AG04449 (cell line): ENCODE measurements at places on chromosomes 1 and 21.

DNA sequence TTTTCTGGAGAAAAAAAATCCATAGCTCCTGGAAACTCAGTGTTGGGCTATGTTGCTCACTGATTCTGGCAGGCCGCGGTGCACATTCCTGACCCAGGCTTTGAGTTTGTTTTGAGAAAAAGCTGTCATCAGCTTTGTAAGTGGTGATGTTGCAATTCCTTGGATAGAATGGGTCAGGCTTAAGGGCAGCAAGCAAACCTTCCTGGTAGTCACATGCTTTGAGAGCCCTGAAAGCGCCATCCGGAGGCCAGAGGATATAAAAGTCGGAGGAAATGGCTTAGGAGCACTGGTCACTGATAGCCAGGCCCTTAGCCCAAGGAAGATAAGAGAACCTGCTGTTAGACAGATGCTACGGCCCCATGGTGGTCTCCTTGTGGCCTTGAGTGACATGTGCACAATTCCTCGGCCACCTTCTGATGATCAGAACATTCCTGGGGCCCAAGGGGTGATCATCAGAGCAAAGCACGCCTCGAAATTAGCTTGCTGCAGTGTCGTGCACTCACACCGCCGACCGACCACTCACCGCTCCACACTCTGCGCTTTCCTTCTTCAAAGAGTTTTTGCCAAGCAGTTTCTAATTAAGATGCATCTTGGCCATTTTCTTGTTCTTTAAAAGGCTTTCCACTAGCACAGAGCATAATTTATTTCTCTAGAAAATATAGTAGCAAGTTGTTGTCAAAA is 78.6 kb downstream of the MAN1C1 start:
- peak; percentile 95 for DNase-seq

DNA sequence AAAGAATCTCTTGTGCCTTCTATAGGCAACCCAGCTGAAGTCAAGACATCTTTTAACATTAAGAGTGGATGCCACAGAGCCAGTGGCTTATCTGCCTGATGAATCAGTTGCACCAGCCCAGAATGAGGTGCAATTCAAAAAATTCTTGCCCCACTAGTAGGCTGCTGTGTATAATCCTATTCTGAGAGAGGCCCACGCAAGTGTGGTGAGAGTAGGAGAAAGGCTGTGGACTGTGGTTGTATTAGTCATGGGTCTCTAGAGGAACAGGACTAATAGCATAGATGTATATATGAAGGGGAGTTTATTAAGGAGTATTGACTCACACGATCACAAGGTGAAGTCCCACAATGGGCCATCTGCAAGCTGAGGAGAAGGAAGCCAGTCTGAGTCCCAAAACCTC is 216.4 kb downstream of the LTN1 start:
- peak; percentile 71 for DNase-seq

DNA sequence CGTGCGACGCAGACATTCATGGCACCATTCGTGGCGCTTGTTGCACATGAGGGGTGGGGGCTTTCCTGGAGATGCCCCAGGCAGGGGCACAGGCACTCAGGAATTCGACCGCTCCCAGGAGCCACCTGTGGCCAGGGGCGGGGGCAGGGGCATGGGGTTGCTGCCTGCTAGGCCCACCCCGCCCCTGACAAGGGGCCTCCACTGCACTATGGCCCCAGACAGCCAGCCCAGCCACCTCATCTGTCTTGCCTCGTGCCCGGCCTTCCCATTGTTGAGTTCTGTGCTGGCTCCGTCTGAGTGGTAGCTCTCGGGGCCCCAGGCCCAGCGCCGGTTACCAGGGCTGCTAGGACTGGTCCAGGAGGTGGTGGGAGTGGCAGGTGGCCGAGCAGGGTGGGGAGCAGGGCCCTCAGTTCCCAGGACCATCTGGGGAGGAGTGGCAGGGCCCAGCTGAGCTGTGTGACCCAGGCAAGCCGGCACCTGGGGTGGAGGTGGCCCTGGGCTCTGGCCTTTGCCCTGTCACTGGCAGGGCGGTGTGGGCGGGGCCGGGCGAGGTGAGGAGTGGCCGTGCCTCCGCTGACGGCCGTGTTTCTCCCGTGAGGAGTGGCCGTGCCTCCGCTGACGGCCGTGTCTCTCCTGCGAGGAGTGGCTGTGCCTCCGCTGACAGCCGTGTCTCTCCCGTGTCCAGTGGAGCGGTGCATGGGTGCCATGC is 1.9 kb downstream of the PLCH2 start:
- no peak for DNase-seq

- no peak for DNase-seq
These were observed 77.7 kb upstream of the RGS4 start for GRCh38 chr1:162991444-162991843.

- no peak for DNase-seq
These were observed 85.4 kb downstream of the PIGK start for GRCh38 chr1:77133731-77134358.

GRCh38 chr1:54325284-54325683 is 80.9 kb downstream of the SSBP3 start:
- DNase-seq, result no peak

GRCh38 chr1:153849487-153850185 is 73.1 kb downstream of the GATAD2B start:
- no peak for DNase-seq

DNA sequence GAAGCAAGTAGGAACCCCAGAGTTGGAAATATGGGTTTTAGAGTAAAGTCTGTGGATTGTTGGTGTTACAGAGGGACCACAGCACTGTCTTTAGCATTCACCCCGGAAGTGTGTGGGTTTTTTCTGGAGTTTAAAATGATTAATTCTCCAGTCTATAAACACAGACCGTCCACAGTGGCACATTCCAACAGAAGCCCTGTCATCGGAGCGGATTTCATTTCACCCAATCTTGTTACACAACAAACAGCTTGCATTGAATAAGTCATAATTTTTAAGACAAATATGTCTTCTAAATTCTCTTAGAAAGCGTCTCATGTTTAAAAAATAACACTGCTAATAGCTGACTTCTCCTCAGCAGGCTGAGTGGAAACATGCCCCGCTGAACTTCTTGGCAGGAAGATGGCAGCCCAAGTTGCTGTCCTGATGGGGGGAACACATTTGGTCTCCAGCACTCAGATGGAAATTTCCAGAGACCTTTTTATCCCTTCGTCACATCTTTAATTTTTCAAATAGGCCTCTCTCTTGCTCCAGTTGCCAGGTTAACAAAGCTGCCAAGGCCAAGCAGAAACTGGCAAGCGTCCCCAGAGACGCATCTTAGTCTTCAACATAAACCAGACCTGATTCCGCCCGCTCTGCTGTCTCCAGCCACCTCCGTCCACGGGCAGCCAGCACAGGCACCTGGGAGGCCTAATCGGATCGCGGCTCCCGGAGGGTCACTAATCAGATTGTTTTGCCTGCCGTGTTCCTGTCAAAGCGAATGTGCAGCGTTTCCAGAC is 28.8 kb upstream of the SLC19A1 start:
- DNase-seq, result peak; percentile 50

GRCh38 chr21:36917471-36918158 is 48.9 kb downstream of the HLCS start:
- no peak for DNase-seq

GRCh38 chr1:17679856-17680255 is 75.3 kb upstream of the ACTL8 start:
- no peak for DNase-seq

DNA sequence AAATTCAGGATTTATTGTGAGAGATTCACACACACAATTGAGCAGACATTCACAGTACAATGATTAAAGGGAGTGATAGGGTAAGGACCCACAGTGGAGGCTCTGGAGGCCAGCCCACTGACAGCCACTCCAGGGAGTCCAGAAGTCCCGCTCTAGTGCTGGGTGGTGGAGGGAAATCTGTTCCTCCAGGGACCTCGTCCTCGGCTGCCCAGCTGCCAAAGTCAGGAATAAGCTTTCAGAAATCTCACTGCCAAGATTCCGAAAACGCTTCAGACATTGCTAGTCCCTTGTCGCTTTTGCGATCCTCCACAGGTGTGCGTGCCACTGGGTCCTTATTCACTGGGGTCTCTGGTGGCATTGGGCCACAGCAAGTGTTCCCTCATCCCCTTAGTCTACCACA is 2.3 kb downstream of the MX1 start:
- no peak for DNase-seq

DNA sequence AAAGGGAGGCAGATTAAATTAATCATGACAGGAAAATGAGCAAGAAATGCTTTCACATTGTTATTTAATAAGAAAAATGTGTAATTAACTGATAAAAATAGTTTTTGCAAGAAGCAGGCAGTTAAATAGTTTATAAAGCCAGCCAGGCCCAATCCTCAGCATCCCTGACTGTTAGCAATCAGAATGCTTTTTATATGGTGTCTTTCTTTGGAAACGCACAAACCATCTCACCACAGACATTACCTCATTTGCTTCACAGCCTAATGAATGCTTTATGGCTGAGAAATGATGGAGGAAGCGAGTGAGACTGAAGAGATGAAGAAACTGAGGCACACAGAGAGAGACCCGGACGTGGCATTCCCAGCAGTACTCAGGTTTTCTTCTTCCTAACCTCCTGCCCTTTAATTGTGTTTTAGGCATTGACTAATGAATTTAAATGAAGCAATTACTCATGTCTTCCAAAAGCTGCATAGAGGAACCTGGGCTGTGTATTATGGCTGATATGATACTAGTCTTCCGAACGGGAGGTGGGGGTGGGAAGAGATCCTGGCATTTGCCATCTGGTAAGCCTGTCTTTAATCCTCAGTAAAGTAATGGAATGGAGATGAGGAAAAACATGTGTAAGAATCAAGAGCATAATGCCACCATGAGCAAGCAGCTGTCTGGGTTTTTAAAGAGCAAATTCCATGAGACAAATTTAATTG is 116.1 kb upstream of the LMO4 start:
- DNase-seq, result no peak

DNA sequence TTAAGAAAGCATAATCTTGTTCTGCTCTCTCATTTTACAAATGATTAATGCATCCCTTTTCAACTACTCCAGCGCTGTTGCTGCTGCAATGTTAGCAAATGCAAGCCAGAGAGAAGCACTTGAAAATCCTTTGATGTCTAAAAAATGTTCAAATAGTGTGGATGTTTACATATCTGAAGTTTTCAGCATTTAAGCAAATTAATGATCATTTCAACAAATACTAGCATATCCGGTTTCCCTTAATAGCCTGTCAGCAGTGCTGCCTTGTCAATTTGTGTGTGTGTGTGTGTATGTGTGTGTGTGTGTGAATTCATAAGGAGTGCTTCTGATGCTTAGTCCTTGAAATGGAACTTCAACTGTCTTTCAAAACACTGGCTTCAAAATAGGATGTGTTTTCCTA is 48.1 kb upstream of the WNT2B start:
- no peak for DNase-seq

DNA sequence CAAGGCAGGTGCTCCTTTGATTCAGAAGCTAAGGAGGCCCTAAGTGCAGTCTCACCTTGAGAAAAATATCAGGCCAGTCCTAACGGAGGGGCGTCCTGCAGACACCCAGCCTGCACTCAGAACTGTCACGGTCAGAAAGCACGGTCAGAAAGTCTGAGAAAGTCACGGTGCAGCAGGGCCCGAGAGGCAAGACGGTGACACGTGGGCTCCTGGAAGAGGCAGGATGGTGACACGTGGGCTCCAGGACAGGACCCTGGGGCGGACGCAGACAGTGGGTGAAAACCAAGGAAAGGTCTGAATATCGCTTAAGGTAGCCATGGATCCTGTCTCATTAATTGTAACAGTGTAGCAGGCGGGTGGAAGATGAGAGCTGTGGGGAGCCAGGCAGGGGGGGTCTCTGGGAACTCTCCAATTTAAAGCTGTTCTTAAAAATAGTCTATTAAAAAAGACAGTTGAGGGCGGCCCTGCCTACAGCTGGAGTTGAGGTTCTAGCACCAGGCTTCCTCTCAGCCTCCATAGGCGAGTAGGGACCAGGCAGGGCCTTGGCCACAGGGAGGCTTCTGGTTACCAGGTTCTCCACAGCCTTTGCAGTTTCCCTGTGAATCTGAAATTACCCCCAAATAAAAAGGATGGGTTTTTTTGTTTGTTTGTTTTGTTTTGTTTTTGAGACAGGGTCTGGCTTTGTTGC is 65.2 kb downstream of the FAAP20 start:
- DNase-seq, result no peak

- DNase-seq, result no peak
These were observed 61.7 kb downstream of the HMGB4 start for GRCh38 chr1:33925586-33925985.

DNA sequence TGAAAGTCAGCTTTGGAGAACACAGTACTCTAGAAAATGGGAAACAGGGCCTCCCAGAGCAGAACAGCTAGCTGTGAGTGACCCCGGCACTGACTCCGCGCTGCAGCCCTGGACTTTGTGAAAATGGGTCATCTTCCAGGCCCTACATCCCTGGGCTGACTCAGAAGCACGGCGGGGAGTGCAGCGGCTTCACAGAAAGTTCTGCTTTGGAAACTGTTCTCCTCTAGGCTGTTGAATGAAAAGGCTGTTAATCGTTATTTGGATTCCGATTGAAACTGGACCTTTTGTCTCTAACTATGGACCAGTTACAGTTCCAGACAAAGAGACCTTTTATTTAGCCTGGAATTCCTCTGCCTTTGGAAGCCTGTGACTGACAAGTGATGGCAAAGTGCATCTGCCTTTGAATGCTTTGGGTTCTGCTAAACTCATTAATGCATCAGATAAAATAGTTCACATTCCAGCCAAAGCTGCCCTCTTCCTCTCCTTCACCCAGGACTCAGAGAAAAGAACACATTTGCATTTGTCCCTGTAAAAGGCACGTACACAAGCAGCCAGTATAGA is 144.9 kb upstream of the HOOK1 start:
- no peak for DNase-seq
